ENCODE measurements at places on chromosomes 12 and 14. TPM values are rescaled to one million over a fixed set of nuclear protein-coding genes. Genes with fewer than 3 reads are reported as not detected.

Gene ACSM4
- not detected for polyA plus RNA-seq

Gene PRR13
- 521 TPM for polyA plus RNA-seq

Gene SPPL3
- polyA plus RNA-seq: 8.6 TPM

DNA sequence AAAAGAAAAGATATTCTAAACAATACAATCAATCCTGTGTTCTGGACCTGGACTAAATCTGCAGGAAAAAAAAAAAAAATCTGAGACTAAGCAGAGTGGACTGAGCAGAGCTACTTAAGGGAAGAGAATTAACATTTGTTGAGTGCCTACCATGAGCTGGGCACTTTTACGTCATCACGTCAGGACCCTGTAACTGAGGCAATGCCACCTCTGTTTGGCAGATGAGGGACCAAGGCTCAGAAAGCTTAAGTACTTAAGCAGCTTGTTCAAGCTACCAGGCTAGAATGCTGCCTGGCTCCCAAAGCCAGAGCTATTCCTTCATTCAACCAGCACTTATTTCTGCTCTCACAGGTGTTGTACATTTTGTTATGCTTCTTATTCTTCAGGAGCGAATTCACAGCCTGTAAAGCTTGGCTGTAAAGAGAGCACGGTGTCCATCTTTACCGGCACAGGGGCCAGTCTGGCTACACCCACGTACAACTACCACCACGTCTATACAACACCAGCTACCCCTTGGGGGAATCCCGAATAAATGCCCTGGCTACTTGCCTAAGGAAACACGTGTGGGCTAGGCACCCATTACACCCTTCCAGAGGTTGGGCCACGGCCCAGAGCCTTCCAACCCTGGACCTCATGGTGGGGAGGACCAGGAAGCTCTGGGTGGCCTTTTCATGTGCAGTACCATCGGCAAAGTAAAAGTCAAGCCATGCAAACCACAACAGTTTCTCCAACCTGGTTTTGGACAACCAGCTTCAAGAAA is 27.0 kb downstream of the TMCC3 start:
- no peak overlapping the region for H3K27ac ChIP-seq
- H3K36me3 ChIP-seq: no peaks in the 10 kb centered on the region
- no peaks in the 10 kb centered on the region for H3K27me3 ChIP-seq
- H3K4me1 ChIP-seq: peaks cover 18% of the 10 kb centered on the region
- no peak overlapping the region for H3K4me3 ChIP-seq

DNA sequence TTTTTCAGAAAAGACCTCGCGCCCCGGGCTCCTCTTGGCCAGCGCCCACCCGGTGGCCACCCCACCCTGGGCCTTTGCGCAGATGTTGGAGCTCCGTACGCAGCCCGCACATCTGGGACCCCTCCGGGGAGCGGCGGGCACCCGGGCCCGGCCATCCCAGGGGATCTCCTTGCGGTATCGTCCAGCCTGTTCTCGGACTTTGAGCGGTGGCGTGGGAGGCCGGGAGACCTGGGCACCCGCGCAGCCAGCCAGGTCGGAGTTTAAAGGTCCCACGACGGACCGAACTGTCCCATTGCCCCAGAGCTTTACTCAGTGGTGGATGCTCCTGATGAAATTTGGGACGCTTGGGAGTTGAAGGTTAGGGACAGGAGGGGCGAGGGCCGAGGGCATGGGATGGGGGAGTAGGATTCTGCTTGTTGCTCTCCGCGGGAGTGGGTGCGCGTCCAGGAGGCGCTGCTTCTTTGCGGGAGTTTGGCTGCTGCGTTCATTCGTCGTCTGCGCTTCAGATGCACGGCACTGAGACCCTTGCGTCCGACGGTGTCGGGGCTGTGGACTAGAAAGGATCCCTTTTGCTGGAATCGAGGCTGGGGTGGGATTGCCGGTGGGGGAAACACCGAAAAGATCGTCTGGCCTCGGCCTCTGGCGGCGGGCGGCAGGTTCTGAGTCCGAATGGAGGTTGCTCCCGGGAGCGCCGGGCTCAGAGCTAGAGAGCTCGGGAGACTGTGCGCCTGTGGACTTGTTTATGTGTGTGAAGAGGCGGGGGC is 1.4 kb downstream of the NTF3 start:
- DNase-seq: no peak
- H3K4me3 ChIP-seq: peak overlapping the region; percentile 44
- H3K4me1 ChIP-seq: peaks cover 36% of the 10 kb centered on the region
- no peaks in the 10 kb centered on the region for H3K36me3 ChIP-seq
- H3K27me3 ChIP-seq: peaks cover 25% of the 10 kb centered on the region

DNA sequence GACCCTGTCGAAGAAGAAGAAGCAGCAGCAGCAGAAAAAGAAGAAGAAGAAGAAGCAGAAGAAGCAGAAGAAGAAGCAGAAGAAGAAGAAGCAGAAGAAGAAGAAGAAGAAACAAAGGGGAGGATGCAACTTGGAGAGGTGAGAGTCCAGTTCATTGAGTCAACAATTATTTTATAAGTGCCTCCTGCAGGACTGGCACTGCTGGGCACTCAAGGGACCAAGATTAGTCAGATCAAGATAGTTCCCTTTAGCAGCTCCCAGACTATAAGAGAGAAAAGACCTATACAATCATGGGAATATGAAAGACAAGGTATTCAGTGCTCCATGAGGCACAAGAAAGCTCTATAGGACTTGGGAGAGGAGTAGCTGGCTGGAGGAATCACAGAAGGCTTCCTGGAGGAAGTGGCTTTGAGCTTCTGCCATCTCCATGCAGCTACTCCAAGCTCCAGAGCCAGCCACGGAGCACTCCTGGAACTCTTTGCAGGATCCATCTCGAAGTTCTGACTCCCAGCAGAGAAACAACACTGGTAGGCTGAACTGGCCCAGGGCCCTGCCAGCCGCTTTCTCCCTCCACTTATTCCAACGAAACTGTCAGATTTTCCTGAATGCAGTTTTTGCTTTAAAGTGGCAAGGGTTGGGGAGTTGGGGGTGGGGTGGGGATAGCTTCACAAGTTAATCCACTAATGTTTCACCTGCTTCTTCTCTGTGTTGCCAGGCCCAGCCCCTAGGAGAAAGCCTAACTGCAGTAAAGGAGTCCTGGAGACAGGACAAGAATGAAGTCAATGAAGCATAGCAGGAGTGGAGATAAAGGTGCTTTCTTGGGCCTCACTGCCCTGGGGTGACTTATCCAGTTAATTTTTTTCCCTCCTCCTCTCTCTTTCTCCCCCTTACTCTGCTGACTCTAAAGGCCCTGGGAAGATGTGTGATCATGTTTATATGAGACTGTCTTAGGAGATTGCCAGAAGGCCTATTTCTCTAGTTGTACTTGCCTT is 140.1 kb upstream of the PARP11 start:
- no peak overlapping the region for H3K4me3 ChIP-seq
- no peaks in the 10 kb centered on the region for H3K27me3 ChIP-seq
- DNase-seq: no peak
- no peaks in the 10 kb centered on the region for H3K4me1 ChIP-seq

DNA sequence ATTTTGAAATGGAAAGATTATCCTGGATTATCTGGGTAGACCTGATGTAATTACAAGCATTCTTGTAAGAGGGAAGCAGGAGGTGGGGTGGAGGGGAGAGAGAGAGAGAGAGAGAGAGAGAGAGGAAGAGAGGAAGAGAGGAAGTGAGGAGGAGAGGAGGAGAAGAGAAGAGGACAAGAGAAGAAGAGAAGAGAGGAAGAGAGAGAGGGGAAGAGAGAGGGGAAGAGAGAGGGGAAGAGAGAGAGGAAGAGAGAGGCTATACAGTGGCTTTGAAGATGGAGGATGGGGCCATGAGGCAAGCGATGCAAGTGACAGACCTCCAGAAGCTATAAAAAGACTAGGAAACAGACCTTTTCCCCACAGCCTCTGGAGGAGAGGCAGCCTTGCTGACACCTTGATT is 13.7 kb upstream of the CHST11 start:
- H3K4me1 ChIP-seq: no peaks in the 10 kb centered on the region
- no peak overlapping the region for H3K27ac ChIP-seq
- no peaks in the 10 kb centered on the region for H3K27me3 ChIP-seq
- H3K36me3 ChIP-seq: no peaks in the 10 kb centered on the region

GRCh38 chr14:99040711-99041110 is 231.3 kb downstream of the BCL11B start:
- no peak for DNase-seq
- no peak overlapping the region for H3K4me3 ChIP-seq
- no peak overlapping the region for H3K27ac ChIP-seq
- peaks cover 9% of the 10 kb centered on the region for H3K4me1 ChIP-seq
- no peaks in the 10 kb centered on the region for H3K36me3 ChIP-seq
- no peaks in the 10 kb centered on the region for H3K27me3 ChIP-seq

GRCh38 chr14:99751539-99752485 is 41.4 kb upstream of the EML1 start:
- peaks cover 87% of the 10 kb centered on the region for H3K4me1 ChIP-seq
- H3K27ac ChIP-seq: peak overlapping the region; percentile 79
- no peaks in the 10 kb centered on the region for H3K27me3 ChIP-seq
- H3K36me3 ChIP-seq: no peaks in the 10 kb centered on the region

GRCh38 chr12:42213954-42214426 is 24.1 kb downstream of the YAF2 start:
- no peak overlapping the region for H3K4me3 ChIP-seq
- DNase-seq: no peak
- H3K27me3 ChIP-seq: no peaks in the 10 kb centered on the region
- H3K27ac ChIP-seq: no peak overlapping the region

DNA sequence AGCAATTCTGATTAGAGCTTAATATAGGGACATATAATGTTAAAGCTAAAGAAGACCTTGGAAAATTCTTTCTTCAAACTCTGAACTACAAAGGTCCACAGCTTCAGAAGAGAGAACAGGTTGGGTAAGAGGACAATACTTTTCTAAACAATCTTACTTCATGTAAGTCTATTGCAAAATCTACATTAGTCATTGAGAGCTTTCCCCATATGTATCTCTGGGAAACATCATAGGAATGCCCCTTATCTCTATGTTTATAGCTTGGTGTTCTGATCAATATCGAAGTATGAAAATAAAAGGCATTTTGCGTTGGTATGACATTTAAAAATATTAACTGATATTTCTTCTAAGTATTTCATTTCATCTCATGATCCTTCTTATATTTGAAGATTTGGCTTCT is 962.6 kb downstream of the AACS start:
- no peaks in the 10 kb centered on the region for H3K27me3 ChIP-seq
- no peak for DNase-seq
- no peak overlapping the region for H3K27ac ChIP-seq
- H3K4me1 ChIP-seq: no peaks in the 10 kb centered on the region

GRCh38 chr12:52238207-52238840 is 5.3 kb downstream of the KRT7 start:
- H3K4me1 ChIP-seq: no peaks in the 10 kb centered on the region
- H3K27ac ChIP-seq: no peak overlapping the region
- peak; percentile 35 for DNase-seq
- H3K4me3 ChIP-seq: no peak overlapping the region
- peaks cover 10% of the 10 kb centered on the region for H3K27me3 ChIP-seq

- H3K4me3 ChIP-seq: no peak overlapping the region
- H3K4me1 ChIP-seq: no peaks in the 10 kb centered on the region
- H3K27me3 ChIP-seq: no peaks in the 10 kb centered on the region
- no peak for DNase-seq
- no peaks in the 10 kb centered on the region for H3K36me3 ChIP-seq
Measured at GRCh38 chr14:58701156-58701555, 63.4 kb downstream of the DACT1 start.

- no peak overlapping the region for H3K4me3 ChIP-seq
- no peaks in the 10 kb centered on the region for H3K27me3 ChIP-seq
- no peaks in the 10 kb centered on the region for H3K36me3 ChIP-seq
- DNase-seq: no peak
Measured at GRCh38 chr12:101172316-101172715, 37.7 kb downstream of the SLC5A8 start.

- H3K27me3 ChIP-seq: no peaks in the 10 kb centered on the region
- no peaks in the 10 kb centered on the region for H3K4me1 ChIP-seq
Measured at GRCh38 chr12:32501835-32502333, 102.5 kb downstream of the FGD4 start.

- H3K36me3 ChIP-seq: no peaks in the 10 kb centered on the region
- no peaks in the 10 kb centered on the region for H3K4me1 ChIP-seq
- no peak overlapping the region for H3K4me3 ChIP-seq
- no peak overlapping the region for H3K27ac ChIP-seq
- H3K27me3 ChIP-seq: no peaks in the 10 kb centered on the region
Measured at GRCh38 chr12:25896981-25897380, 61.5 kb upstream of the RASSF8 start.

DNA sequence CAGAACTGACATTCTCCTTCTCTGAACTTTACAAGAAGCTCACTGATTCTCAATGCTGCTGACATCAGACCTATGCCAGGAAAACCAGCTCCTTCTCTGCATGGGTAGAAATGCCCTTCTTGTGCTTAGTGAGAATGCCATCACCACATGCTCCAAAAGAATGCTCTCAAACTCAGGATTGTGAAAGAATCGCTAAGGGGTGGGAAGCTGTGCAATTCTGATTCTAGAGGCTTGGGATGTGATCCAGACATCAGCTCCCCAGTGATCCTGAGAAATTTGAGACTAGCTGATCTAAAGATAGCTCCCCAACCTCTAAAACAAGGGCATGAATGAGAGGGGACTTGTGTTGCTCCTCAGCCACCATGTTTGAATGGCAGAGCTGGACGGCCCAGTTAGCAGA is 113.2 kb downstream of the DPF3 start:
- no peaks in the 10 kb centered on the region for H3K27me3 ChIP-seq
- no peak overlapping the region for H3K4me3 ChIP-seq
- no peak for DNase-seq
- no peaks in the 10 kb centered on the region for H3K36me3 ChIP-seq
